ENCODE measurements at places on chromosomes 3 and 15.

GRCh38 chr3:65094723-65095122 is 406.9 kb upstream of the ADAMTS9 start:
- no peak for DNase-seq

DNA sequence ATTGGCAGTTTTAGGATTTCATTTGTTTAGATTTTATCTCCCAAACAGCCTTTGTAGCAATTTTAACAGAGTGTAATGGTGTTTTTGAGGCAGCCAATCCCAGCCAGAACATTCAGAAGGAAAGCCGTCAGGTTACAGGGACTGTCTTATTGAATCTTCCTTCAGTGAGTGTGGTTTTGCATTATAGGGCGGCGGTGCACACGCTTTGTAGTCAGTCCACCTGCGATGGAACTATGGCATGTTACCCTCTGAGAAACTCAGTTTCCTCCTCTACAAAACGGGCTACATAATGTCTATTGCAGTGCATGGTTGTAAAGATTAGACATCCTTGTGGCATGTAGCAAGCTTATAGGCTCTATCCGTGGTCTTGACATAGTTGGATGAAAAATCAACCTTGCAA is 1.0 kb downstream of the LRRC28 start:
- no peak for DNase-seq

DNA sequence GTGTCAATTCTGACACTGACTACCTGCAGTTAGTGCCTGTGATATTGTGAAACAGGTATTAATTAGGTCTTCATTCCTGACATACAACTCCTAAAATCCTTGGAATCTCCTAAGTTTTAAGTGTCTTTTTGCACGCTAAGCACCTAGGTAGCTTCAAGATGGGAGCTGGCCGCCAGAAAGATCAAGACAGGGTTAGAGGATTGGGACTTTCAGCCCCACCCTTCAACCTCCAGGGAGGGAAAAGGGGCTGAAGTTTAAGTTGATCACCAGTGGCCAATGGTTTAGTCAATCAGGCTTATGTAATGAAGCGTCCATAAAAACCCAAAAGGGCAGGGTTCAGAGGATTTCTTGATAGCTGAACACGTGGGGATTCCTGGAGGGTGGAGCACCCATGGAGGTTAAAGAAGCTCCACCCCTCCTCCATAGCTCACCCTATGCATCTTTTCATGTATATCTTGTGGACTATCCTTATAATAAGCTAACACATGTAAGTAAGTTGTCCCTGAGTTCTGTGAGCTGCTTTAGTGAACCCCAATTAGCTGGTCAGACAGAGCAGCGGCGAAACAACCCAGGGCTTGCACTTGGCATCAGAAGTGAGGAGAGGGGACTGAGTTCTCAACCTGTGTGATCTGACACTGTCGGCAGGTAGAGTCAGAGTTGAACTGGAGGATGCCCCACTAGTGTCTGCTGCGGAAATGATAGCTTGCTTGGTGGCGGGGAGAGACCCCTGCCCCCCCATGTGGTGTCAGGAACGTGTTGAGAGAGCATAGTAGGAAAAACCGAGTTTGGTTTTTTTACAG is 12.8 kb upstream of the SRP14 start:
- no peak for DNase-seq

DNA sequence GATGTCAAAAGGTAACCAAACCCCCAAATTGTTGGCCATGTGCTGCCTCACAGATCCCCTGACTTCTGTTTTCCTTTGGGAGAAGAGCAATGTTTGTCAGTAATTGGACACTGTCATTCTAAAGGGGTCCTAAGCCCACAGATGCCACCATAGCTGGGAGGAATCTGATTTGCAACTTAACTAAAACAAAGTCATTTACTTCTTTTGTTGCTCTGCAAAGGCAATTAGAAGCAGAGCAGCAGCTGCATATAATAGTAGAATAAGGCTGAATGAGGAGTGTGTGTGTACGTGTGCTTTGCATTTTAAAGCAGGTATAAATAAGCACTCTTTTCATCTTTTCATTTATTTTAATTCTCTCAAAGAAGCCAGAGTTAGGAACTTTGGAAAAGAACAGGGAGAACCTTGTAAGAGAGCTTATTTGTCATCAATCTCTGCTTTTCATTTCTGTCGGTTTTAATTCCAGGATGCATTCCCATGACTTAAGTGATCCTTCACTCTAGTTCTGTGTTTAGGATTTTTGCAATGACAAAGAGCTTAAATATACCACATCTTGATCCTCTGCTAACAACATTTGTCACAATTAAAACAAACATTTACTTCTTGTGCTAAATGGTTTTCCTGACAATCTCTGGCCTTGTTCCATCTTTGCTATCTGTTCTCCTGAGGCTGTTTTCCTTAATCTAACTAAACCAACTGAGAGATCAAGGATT is 530.2 kb upstream of the CBLB start:
- no peak for DNase-seq

DNA sequence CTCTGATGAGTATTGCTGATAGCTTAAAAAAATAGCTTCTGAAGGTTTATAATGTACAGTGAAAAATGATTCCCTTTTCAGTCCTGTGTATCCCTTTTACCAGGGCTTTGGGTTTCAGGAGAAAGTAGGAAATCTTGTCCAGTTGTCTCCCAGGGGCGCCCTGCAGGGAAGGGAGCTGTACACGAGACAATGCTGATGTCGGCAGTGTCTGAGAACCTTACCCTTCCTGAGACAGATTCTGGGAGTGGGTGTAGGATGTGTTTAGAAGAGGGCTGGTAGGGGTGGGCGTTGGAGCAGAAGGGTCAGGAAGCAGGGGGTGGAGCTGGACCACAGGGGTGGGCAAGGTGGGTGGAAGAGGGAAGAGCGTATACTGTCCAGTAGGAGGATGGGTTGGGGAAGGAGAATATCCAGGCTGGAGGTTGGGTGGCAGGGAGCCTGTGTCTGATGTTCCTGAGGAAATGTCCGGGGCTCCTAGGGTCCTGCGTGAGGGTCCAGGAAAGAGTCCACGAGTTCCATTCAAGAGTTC is 5.6 kb downstream of the THPO start:
- no peak for DNase-seq

DNA sequence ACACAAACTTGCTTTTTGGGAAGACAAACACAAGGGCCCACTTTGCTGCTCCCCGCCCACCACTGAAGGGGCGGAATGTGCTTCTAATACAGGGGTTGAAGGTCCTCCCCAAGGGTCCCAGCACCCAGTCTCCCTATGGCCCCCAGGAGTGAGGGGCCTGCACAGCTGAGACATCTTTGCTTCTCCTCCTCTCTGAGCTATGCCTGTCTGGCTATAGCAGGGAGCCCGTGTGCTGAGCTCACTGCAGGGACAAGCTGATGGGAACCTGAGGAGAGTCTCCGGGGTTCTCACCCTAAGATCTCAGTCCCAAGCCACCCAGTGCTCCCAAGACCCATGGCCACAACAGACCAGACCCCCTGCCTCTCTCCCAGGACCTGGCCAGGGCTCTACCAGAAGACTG is 61.1 kb upstream of the ACAN start:
- DNase-seq: no peak

DNA sequence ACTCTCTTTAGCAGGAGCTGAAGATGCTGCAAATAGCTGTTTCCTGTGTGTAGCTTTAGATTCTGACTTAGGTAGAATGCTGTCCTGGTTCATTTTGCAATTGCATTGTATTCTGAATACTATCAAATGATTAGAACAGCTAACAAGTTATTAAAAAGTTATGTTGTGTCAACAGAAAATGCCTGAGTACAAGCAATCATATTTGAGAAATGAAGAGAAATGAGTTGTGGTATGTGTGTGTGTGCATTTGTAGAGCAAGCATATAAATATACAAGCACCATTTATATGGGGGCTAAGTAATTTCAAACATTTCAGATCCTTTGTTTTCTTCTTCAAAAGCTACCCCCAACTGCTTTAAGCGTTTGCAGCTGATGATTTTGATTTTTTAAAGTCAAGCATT is 7.8 kb downstream of the ZIC1 start:
- no peak for DNase-seq

DNA sequence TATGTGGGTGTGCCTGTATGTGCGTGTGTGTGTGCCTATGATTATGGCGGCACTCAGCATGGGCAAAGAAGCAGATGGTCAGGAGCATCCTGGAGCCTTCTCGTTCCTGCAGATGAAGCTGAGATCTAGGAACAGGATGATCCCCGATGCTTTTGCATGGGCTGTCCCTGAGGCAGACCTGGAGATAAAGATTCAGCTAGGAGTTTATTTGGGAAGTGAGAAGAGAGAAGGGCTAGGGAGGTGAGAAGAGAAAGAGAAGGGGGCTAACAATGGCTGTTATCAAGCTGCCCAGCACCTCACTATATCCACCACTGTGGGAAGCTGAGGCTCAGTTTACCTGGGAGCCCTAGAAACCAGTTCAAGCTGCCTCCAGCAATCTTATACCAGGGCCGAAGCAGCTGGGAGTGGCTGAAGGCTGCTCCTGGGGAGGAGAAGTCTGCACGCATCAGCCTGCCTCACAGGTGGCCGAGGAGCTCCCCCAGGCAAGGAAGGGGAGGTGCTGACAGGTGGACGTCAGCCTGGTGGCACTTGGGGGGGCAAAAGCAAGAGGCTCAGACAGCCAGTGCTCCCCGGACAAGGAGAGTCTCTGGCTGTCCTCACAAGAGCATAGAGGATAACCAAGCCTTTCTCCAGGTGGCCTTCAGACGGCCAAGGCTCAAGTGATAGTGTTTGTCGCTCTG is 94.0 kb upstream of the IQSEC1 start:
- DNase-seq: no peak

- DNase-seq: no peak
Measured at GRCh38 chr3:86890741-86891396, 100.1 kb downstream of the VGLL3 start.

DNA sequence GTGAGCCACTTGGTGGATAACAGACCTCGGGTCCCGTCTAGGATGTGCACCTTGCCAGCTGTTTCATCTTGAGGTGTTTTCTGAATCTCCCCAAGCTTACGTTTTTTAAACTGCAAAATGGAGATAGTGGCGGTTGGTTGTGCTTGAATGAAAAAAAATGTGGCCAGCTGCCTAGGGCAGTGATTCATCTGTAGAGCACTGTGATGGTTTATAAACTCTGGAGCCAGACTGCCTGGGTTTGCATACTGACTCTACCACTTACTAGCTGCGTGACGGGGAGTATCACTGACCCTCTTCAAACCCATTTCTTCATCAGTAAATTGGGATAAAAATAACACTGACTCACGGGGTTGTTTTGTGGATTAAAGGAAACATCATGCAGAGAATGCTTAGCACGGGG is 159.1 kb downstream of the CHL1 start:
- DNase-seq: no peak

DNA sequence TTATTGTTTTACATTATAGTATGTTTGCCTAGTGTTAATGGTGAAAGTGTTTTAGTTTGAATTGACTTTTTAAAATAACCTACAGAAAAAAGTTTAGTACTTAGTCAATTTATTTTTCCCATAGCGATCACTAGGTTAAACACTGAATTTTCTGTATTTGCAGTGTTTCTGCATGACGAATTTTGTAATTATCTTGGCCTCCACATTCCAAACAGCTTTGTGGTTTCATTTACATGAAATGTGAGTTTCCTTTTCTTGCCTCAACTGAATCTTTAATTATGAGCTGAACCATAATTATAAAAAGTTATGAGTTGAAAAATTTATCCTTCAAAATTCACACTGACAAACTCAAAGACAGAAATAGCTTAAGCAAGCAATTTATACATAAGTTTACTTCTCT is 235.5 kb downstream of the CTNNB1 start:
- DNase-seq: no peak

DNA sequence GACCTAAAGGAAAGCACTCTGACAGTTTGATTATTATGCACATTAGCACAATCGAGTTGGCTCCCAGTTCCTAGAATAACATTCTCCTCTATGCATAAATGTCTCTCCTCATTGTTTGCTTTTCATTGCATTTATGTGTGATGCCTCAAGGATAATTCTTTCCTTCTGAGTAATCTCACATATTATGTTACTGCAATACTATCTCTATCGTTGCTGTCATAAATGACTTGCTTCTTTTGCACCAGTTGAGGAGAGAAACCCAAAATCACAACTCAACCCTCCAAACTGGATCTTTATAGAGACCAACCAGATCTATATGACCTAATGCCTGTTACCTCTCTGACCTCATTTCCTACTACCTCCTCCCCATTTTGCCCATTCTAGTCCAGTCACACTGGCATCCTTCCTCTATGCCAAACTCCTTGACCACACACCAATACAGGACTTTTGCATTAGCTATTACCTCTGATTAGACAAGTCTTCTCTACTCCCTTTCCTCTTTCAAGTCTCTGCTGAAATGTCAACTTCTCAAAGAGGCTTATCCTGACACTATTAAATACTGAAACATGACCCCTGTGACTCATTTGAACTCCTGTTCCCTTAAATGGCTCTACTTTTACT is 1026.0 kb downstream of the TUSC7 start:
- no peak for DNase-seq

DNA sequence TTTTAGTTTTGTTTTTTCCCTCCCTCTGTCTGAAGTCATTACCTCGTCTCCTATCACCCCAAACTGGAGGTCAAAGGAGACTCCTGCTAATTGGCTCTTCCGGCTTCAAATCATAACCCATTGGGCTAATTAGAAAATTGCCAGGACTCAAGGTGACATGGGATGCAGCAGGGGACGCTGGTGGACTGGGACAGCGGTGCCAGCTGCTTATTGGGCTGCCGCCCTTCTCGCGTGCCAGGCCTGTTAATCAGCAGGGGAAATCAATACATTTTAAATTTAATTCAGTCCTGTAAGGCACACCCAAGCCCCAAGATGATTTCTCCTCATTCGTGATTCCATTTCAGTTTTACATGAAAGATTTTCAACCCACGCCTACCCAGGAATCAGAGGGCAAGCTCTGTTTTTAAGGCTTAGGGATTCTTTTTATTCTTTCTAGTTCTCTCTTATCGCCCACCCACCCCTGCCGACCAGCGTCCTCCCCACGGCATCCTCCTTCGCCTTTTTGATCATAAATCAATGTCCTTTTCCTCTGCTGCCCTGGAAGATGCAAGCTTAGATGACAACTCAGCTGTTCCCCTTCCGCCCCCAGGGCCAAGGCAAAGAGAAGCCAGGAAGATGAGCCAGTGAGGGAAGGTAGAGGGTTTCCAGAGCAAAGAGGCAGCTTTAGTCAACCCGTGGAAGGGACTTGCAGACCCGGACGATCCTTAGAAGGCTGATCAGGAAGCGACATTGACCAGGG is 329.6 kb downstream of the UACA start:
- DNase-seq: no peak

- DNase-seq: no peak
Measured at GRCh38 chr3:45524565-45524964, 70.0 kb upstream of the LIMD1 start.
